ENCODE measurements at places on chromosomes 7 and 10. TPM values are rescaled to one million over a fixed set of nuclear protein-coding genes. Genes with fewer than 3 reads are reported as not detected.

Gene CSTF2T
- 21.2 TPM for total RNA-seq

Gene COL26A1
- not detected for total RNA-seq

Gene HNRNPF
- 193 TPM for total RNA-seq

Gene CYP3A7
- total RNA-seq = not detected

DNA sequence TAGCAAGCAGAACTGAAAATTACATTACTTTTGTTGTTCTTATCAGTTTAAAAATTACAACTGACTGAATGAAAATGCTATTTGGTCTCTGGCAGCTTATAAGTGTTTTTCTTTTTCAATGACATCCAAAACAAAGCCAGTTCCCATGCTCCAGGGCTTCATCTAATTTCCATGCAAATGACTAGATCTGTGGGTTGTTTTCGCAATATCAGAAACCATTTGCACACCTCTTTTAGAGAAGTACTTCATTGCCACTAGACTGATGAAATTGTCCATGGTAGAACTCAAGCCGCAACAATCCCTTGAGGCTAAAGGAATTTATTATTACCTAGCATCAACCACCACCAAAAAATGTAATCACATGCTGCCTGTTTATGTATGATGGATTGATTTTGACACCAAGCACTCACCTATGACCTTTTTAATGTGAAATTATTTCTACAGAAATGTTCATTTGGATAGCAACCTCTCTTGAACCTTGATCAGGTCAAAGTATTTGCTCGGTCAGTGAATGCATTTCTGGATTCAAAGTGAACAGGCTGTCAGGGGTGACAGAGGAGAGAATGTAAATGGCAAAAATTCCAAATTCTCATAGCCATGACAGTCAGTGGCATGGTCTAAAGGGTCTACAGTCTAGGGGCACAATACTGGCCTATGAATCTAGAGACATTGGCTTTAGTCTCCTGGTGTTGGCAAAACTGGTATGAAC is 769.3 kb downstream of the SORCS1 start:
- no peak for DNase-seq

DNA sequence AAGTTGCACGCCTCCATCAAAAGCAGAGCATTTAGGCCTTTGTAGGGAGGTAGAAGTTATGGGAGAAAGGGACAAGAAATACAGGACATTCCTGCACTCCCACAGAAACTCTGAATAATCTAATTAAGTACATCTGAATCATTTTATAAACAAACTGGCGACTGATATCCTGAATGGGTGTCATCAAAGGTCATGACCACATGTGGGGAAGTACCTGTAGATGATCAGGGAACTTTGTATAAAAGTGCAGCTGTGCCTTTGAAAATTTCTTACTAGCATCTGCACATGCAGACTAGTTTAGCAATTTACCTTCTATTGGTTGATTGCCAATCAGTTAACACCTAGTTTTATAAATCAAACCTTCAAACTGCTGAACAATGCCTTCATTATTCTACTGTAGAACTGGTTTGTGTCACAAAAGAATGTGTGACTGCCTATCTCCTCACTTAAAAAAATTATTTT is 17.1 kb downstream of the STEAP4 start:
- DNase-seq = no peak

GRCh38 chr10:65846949-65847348 is 1078.9 kb upstream of the LRRTM3 start:
- no peak for DNase-seq

- DNase-seq = no peak
Observed at GRCh38 chr7:144384555-144385245, 18.8 kb downstream of the NOBOX start.

DNA sequence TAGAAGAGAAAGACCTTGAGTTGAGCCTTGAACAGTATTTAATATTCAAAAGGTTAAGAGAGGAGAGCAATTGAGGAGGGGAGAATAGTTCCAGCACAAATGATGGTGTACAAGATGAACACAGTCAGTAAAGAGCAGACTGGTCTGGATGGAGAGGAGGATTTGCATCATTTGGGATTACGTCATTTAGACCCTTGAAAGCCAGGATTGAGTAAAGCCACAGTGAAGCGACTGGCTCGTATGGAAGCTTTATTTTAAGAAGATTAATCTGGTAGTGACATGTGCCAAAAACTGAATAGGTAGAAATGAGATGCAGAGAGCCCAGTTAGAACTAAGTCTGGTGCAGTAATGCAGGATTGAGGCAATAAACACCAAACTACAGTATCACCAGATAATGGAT is 52.6 kb downstream of the TRUB1 start:
- DNase-seq = no peak

DNA sequence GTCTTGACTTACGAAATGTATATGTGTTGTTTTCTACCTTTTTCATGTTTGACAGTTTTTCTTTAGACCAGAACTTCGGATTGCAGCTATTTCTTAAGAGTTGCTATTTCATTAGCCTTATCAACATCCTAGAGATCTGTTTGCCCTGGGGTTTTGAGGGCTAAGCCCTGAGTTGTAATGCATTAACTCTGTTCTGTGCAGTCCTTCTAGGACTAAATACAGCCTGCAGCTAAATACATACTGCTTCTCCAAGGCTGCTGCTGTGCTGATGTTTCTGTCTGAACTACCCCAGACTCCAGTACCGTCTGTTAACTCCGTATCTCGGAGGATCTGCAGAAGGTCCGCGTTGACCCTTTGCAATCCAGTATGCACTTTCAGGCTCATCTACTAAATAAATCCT is 26.5 kb downstream of the KIAA1217 start:
- DNase-seq = no peak

GRCh38 chr7:38801786-38802185 is 107.2 kb downstream of the VPS41 start:
- no peak for DNase-seq

Measured in dermis microvascular lymphatic vessel endothelial cell (primary cell).